ENCODE measurements at places on chromosomes 3 and 15. TPM values are rescaled to one million over a fixed set of nuclear protein-coding genes. Genes with fewer than 3 reads are reported as not detected.

The LRRK1 gene
- 10.8 TPM for total RNA-seq

The GOLGA8M gene
- total RNA-seq = 0.52 TPM

The SHC4 gene
- 4.2 TPM for total RNA-seq

The TNFSF10 gene
- total RNA-seq = 9.2 TPM

The TNK2 gene
- total RNA-seq = 5.2 TPM

The MAP4 gene
- 74.9 TPM for total RNA-seq

The GFM1 gene
- 22.7 TPM for total RNA-seq

The RBPMS2 gene
- not detected for total RNA-seq

The ACTC1 gene
- 0.16 TPM for total RNA-seq

The MB21D2 gene
- total RNA-seq = 5.1 TPM

The GPR15 gene
- total RNA-seq = not detected

The CALML4 gene
- 2.7 TPM for total RNA-seq

The SLC12A1 gene
- not detected for total RNA-seq

The RBMS3 gene
- total RNA-seq = 50.8 TPM

The GOLGA8S gene
- total RNA-seq = under 0.01 TPM

The ZBED2 gene
- under 0.01 TPM for total RNA-seq

The CMSS1 gene
- 2.4 TPM for total RNA-seq

The ALDH1A2 gene
- 1.6 TPM for total RNA-seq

The SEMA7A gene
- 5.8 TPM for total RNA-seq

The CCDC191 gene
- total RNA-seq = 2.7 TPM

The SCAMP5 gene
- 0.79 TPM for total RNA-seq

The RBP2 gene
- total RNA-seq = not detected

The TIGIT gene
- not detected for total RNA-seq

The ITPKA gene
- 5.2 TPM for total RNA-seq

The CX3CR1 gene
- not detected for total RNA-seq

The ERICH6 gene
- 0.17 TPM for total RNA-seq

The NME9 gene
- not detected for total RNA-seq

The VEPH1 gene
- total RNA-seq = 24.0 TPM

The ENTPD3 gene
- 0.09 TPM for total RNA-seq

The PLSCR2 gene
- total RNA-seq = 0.32 TPM

The PARP15 gene
- 0.17 TPM for total RNA-seq

The PRR20G gene
- total RNA-seq = not detected

The CKMT1A gene
- total RNA-seq = 0.16 TPM

The P2RY1 gene
- total RNA-seq = 2.5 TPM

The HTR3E gene
- total RNA-seq = not detected

The GOLGA8H gene
- total RNA-seq = 0.16 TPM

The ADAMTS9 gene
- total RNA-seq = 0.16 TPM

The CD200 gene
- total RNA-seq = under 0.01 TPM

The FBXO40 gene
- total RNA-seq = not detected

The C3orf20 gene
- total RNA-seq = not detected

The PTH1R gene
- 0.77 TPM for total RNA-seq

The ABHD17C gene
- 10.7 TPM for total RNA-seq

The RASL12 gene
- total RNA-seq = 31.7 TPM

The BFSP2 gene
- not detected for total RNA-seq

The MNS1 gene
- total RNA-seq = 1.9 TPM

The C3orf22 gene
- total RNA-seq = not detected

The GPR156 gene
- 0.32 TPM for total RNA-seq

The GRM2 gene
- under 0.01 TPM for total RNA-seq

The CCDC66 gene
- 21.6 TPM for total RNA-seq

The CYP1A2 gene
- not detected for total RNA-seq

The ANKUB1 gene
- total RNA-seq = not detected

The FBXW12 gene
- not detected for total RNA-seq

The SH3GL3 gene
- total RNA-seq = 0.16 TPM

The CCR8 gene
- total RNA-seq = not detected

The TRH gene
- total RNA-seq = not detected
